LoVo (cell line): ENCODE measurements at places on chromosomes 3 and 15.

DNA sequence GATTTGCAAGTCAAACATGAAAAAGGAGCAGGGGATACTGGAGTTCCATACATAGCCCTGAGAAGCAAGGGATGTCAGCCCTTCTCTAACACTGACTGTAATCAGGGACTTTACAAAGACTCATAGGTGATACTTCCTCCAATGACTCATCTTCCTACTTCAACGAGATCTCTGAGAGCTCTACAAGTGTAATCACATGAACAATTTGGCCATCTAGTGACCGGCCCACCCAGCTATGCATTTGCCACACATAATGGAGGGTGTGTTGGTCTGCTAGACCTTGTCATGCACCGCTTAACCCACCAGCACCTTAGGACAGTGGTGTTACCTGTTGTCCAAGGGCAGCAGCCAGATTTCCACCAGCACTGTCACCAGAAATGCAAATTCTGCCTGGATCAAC is 75.3 kb downstream of the NCEH1 start:
- peak; percentile 49 for DNase-seq

GRCh38 chr15:25661898-25662297 is 201.2 kb downstream of the ATP10A start:
- no peak for DNase-seq

- peak; percentile 58 for DNase-seq
Measured at GRCh38 chr15:74725225-74725774, at the start of gene CYP1A1. Gene CYP1A1, minus strand, starts transcription at chr15:74725528. Its CDS starts 2,431 bp downstream, at chr15:74723097.

DNA sequence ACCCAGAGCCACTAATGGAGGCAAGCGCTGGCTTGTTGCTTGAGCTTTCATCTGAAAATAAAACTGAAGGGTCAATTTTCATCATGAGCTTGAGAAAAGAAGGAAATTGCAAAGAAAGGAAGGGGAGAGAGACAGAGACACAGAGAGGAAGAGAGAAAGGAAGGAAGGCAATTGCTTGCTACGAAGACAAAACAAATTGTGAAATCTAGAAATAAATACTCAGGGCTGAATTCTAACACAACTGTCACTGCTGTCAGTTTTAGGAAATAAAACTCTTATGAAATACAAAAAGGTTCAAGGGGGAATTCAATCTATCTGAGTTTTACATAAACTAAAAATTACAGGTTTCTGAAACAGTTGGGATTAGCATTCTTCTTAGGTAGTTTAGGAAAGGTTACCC is 36.7 kb downstream of the FOXP1 start:
- no peak for DNase-seq

- DNase-seq = no peak
Measured at GRCh38 chr3:171172070-171172469, 145.6 kb upstream of the SLC2A2 start.

DNA sequence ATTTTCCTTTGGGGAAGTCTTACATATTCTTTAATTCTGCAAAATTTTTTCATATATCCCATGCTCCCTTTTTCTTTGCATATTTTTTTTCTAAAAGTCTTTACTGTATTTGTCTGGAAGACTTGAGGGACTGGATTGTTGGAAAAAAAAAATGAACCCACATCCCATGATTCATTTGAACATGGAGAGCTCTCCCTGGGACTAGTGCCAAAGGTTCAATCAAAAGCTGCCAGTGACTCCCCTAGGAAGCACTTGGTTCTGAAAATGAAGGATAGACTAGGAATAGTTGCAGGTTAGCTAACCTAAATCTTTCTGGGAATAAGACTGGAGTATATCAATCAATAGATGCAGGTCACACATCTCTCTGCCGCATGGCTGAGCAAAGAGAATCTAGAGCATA is 16.4 kb upstream of the BNC1 start:
- no peak for DNase-seq

GRCh38 chr3:60427109-60427508 is 824.1 kb downstream of the FHIT start:
- DNase-seq = no peak

- no peak for DNase-seq
Measured at GRCh38 chr3:99639579-99639978, 1.2 kb downstream of the COL8A1 start.
